Keratinocyte (primary cell): ENCODE measurements at places on chromosomes 3 and 15. TPM values are rescaled to one million over a fixed set of nuclear protein-coding genes. Genes with fewer than 3 reads are reported as not detected.

GRCh38 chr3:130997289-130997688, 29.3 kb downstream of the ASTE1 start:
- no peaks in the 10 kb centered on the region for H3K4me1 ChIP-seq
- no peak overlapping the region for H3K4me3 ChIP-seq
- H3K36me3 ChIP-seq = peaks cover 4% of the 10 kb centered on the region
- no peaks in the 10 kb centered on the region for H3K27me3 ChIP-seq

The XIRP1 gene
- polyA plus RNA-seq = not detected in 3 replicates

- H3K4me1 ChIP-seq = peaks cover 85% of the 10 kb centered on the region
- DNase-seq = no peak
- no peak overlapping the region for H3K4me3 ChIP-seq
Measured at GRCh38 chr3:134365766-134366065, 8.5 kb downstream of the AMOTL2 start.

- no peak overlapping the region for H3K27ac ChIP-seq
- H3K4me3 ChIP-seq = no peak overlapping the region
- no peaks in the 10 kb centered on the region for H3K4me1 ChIP-seq
- no peaks in the 10 kb centered on the region for H3K27me3 ChIP-seq
Measured at GRCh38 chr3:158823426-158823825, 21.6 kb downstream of the MFSD1 start.

GRCh38 chr3:150022381-150023238, 51.9 kb upstream of the PFN2 start:
- peaks cover 9% of the 10 kb centered on the region for H3K4me1 ChIP-seq
- H3K27ac ChIP-seq = no peak overlapping the region
- no peaks in the 10 kb centered on the region for H3K27me3 ChIP-seq
